ENCODE measurements at places on chromosomes 7 and 10. TPM values are rescaled to one million over a fixed set of nuclear protein-coding genes. Genes with fewer than 3 reads are reported as not detected.

CYP26C1 gene
- total RNA-seq = 0.20 TPM

SMURF1 gene
- 28.2 TPM for total RNA-seq

MYH16 gene
- total RNA-seq = not detected

SLC29A4 gene
- 6.3 TPM for total RNA-seq

PNLIP gene
- total RNA-seq = 2.1 TPM

GRID1 gene
- 7.7 TPM for total RNA-seq

SKAP2 gene
- 29.5 TPM for total RNA-seq

CALN1 gene
- total RNA-seq = under 0.01 TPM

MLXIPL gene
- 64.3 TPM for total RNA-seq

OR13A1 gene
- total RNA-seq = not detected

KIAA1217 gene
- 67.2 TPM for total RNA-seq

FOXI2 gene
- total RNA-seq = 0.59 TPM

NKX1-2 gene
- total RNA-seq = not detected

MMP21 gene
- total RNA-seq = 0.22 TPM

TUBAL3 gene
- total RNA-seq = not detected

MYO1G gene
- 0.84 TPM for total RNA-seq

PRSS1 gene
- total RNA-seq = 5.1 TPM

C10orf105 gene
- 0.20 TPM for total RNA-seq

MET gene
- 43.0 TPM for total RNA-seq

HECW1 gene
- total RNA-seq = 3.6 TPM

DNTT gene
- total RNA-seq = not detected

TMEM229A gene
- not detected for total RNA-seq

HABP2 gene
- not detected for total RNA-seq

ACTL6B gene
- not detected for total RNA-seq

ZNF92 gene
- 3.9 TPM for total RNA-seq

TRIM50 gene
- total RNA-seq = not detected

TEX47 gene
- not detected for total RNA-seq

SAMD9L gene
- total RNA-seq = 14.4 TPM

COL13A1 gene
- 1.1 TPM for total RNA-seq

PRKG1 gene
- total RNA-seq = 35.0 TPM

C10orf67 gene
- 0.84 TPM for total RNA-seq

PKD1L1 gene
- 0.44 TPM for total RNA-seq

IFIT1B gene
- not detected for total RNA-seq

GSAP gene
- total RNA-seq = 14.3 TPM

CUTC gene
- total RNA-seq = 55.7 TPM

ST7 gene
- total RNA-seq = 15.9 TPM

PHYHIPL gene
- not detected for total RNA-seq

ST8SIA6 gene
- total RNA-seq = 4.2 TPM

FXYD4 gene
- not detected for total RNA-seq
